RPMI7951 (cell line): ENCODE measurements at places on chromosomes 6 and 20. TPM values are rescaled to one million over a fixed set of nuclear protein-coding genes. Genes with fewer than 3 reads are reported as not detected.

Gene SIRPD
- 0.36 and 0.68 TPM in 2 replicates for total RNA-seq

Gene COL11A2
- total RNA-seq, result 0.12 TPM in 1 of 2 replicates, not detected in the other

Gene POM121L2
- 0.12 TPM in 1 of 2 replicates, not detected in the other for total RNA-seq

Gene UBE2J1
- total RNA-seq, result 37.6 and 44.2 TPM in 2 replicates

Gene CLPSL1
- total RNA-seq, result not detected in 2 replicates

Gene ADGRB3
- under 0.01 TPM in 1 of 2 replicates, not detected in the other for total RNA-seq

Gene PTK6
- total RNA-seq, result 0.48 TPM in 1 of 2 replicates, not detected in the other

Gene DACT2
- not detected in 2 replicates for total RNA-seq

Gene ALDH8A1
- 0.12 TPM in 1 of 2 replicates, not detected in the other for total RNA-seq

Gene OR2J3
- total RNA-seq, result not detected in 2 replicates

Gene EPB41L1
- total RNA-seq, result 5.6 and 8.8 TPM in 2 replicates

Gene GPR63
- total RNA-seq, result 0.24 and 0.29 TPM in 2 replicates

GRCh38 chr6:125918681-125919566 lies 37.6 kb upstream of the HINT3 start:
- peak; percentile 89 for DNase-seq

- DNase-seq, result no peak
Observed at GRCh38 chr6:116291701-116292396, 12.1 kb upstream of the TSPYL1 start.

DNA sequence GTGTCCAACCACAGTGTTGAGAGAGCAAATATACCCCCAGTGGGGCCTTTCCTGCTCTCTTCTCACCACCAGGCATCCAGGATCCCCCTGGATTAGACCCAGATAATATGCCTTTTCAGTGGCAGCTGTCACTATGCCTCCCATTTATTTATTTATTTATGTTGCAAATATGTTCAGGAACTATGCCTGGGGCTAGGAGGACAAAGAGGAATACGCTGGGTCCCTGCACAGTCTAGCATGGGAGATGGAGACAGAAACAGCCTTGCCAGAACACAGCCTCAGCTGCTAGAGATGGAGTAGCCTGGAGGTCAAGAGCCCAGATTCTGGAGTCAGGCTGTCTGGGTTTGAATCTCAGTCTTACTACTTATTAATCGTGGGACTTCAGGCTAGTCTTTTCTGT lies 74.6 kb upstream of the LRFN2 start:
- DNase-seq, result no peak

DNA sequence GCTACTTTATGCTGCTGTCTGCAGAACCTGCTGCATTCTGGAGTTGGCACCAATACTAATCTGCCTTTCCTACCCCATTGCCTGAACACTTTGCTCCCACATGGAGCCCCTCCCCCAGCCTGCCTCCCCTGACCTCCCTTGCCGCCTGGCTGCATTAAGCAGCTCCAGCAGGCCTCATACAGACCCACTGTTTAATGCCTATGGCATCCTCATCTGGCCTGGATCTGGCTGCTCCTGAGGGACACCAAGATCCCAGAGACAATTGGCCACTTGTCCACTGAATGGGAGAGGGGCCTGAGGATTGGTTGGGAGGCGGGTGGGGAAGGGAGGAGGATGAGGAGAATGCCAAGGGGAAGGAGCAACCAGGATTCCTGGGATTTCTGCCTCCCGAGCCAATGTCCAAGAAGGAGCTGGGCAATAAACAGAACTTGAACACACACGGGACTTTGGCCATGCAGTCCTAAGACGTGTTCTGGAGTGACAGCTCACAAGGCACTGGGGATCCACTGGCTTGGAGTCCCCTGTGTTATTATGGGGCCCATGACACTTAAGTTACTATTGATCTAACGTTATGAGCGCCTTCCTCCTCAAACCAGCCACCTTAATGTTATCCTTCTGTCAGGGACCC lies 10.4 kb upstream of the KCNK5 start:
- DNase-seq, result no peak

DNA sequence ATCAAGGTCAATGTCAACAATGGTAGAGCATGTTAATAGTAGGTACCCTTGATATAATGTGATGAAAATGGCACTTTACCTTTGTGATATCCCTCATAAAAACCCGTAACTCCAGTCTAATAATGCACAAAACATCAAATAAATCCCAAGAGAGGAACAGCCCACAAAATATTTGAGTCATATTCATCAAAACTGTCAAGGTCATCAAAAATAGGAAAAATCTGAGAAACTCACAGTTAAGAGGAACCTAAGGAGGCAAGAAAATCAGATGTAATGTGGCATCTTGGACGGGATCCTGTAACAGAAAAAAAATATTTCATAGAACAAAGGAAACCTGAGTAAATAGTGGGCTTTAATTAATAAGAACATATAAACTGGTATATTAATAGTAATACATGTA lies 25.5 kb upstream of the OSTM1 start:
- no peak for DNase-seq

GRCh38 chr6:123329337-123329736 lies 307.4 kb downstream of the TRDN start:
- DNase-seq, result no peak

- DNase-seq, result no peak
Observed at GRCh38 chr20:41370176-41370575, 3.6 kb upstream of the EMILIN3 start.

- DNase-seq, result no peak
Observed at GRCh38 chr6:127298475-127298874, 31.8 kb downstream of the RNF146 start.

GRCh38 chr6:81003156-81003555 lies 749.3 kb downstream of the TENT5A start:
- DNase-seq, result peak; percentile 17

- no peak for DNase-seq
Observed at GRCh38 chr6:32943864-32944649, 3.2 kb upstream of the HLA-DMB start.

DNA sequence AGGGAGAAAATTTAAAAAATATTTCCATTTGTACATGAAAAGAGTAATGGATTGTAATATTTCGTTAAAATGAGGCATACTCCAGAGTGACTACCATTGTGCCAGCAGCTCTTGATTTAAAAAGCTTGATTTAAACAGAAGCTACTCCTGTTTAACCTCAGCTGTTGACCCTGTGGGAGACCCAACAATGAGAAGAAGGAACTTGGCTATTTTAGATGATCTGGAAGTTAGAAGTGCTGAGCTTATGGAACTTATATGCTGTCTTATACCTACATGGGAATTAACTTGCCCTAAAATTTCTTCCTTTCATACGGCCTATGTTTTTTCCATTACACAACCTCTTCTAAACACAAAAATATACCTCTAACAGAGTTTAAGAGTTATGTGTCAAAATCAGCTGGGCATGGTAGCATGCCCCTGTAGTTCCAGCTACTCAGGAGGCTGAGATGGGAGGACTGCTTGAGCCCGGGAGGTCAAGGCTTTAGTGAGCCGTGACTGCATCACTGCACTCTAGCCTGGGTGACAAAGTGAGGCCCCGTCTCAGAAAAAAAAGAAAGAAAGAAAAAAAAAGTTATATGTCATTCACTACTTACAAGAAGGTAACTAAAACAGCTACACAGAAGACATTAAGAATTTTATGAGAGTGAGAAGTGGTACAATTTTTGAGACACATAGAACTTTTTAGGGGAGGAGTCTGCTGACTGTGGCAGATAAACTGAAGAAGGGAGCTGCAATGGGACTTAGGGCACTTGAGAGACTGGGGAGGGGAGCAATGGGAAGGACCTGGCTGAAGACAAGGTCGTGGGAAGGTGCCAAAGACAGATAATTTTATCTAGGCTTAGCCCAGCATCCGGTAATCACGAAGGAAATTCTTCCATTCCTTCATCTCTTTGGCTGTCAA lies 139.9 kb downstream of the MYB start:
- DNase-seq, result no peak
